Astrocyte of the spinal cord (primary cell): ENCODE measurements at places on chromosomes 11 and 22.
A peak's percentile ranks its signal among the peaks of the same experiment; 100 is the strongest.

GRCh38 chr11:13046637-13047570, 37.8 kb downstream of the RASSF10 start:
- DNase-seq, result no peak

DNA sequence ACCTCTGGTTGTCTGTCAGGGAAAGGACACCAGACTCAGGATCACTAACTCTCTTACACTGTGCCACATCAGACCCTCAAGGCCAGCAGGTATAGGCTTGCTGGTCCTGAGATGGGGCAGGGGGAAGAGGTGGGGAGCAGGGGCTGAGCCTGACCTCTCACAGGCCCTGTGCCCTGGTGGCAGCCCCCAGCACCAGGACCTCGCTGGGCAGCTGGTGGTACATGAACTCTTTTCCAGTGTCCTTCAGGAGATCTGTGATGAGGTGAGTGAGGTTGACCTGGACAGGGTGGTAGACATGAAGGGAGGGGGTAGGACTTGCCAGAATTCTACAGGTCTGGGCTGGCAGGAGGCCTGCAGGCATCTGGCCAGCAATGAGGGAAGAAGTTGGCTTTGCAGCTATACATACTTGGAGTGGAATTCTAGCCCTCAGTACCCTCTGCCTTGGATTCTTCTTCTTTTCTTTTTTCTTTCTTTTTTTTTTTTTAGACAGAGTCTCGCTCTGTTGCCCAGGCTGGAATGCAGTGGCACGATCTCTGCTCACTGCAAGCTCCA, 1.4 kb downstream of the NUDT22 start:
- no peak for DNase-seq

DNA sequence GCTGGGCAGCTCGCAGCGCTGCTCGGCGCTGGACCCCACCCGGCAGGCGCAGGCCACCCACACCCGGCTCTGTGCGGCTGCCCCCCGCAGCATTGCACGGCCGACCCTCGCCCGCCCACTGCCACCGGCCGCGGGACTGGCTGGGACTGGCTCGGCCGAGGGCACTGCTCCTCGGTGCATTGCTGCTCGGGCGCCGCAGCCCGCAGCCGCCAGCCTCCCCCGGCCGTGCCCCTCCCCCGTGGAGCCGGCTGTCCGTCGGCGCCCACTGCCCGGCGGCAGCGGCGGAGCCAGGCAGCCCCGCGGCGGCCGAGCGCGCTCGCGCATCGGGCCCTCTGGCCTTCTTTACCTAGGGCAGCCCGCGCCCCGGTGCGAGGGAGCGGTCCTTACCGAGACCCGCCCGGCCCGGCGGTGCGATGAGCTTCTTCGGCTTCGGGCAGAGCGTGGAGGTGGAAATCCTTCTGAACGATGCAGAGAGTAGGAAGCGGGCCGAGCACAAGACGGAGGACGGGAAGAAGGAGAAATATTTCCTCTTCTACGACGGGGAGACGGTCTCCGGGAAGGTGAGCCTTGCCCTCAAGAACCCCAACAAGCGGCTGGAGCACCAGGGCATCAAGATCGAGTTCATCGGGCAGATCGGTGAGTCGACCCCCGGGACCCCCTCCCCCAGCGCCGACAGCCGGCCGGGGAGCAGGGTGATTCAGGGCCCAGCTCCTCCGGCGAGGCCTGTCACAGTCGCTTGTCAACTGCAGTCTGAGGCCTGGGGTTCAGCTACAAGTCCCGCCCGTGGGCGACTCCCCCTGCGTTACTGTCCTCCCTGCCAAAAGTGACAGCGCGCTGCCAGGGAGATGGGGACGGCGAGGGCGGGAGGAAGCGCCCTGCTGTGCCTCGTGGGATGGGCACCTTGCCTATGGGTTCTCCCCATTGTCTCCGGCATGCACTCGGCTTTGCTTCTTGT, 516 bp downstream of the VPS26B start:
- peak; percentile 15 for DNase-seq

DNA sequence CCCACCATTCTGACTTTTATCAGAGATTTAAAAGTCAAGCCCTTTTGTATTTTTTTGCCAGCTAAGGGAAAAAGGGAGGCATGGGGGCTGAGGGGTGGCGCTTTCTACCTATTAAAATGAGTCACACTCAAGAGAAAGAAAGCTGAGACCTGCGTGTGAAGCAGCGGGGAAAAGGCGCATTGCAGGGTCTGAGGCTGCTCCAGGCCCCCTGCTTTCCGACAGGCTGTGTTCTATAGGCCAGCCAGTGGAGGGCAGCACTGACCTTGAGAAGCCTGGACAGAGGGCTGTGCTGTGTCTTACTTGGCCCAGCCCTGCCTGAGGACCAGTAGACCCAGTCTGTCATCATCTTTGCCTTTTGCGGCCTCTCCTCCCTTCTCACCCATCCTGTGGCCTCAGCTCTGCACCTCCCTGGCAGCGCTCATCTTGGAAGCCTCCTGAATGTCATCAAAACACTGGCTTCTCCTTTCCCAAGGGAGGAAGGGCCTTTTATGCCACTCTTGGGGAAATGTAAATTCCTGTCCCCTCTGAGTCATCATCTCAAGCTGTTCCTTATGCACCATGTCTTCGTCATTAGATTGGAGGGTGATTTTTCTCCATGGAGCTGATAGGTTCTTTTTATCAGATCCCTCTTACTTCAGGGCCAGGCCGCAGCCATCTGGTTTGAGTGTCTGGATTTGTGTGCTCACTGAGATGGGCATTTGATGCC, 12.6 kb upstream of the MAPK8IP1 start:
- DNase-seq, result peak; percentile 89

- DNase-seq, result no peak
These were observed 248.3 kb upstream of the ANO5 start for GRCh38 chr11:21944577-21944976.

DNA sequence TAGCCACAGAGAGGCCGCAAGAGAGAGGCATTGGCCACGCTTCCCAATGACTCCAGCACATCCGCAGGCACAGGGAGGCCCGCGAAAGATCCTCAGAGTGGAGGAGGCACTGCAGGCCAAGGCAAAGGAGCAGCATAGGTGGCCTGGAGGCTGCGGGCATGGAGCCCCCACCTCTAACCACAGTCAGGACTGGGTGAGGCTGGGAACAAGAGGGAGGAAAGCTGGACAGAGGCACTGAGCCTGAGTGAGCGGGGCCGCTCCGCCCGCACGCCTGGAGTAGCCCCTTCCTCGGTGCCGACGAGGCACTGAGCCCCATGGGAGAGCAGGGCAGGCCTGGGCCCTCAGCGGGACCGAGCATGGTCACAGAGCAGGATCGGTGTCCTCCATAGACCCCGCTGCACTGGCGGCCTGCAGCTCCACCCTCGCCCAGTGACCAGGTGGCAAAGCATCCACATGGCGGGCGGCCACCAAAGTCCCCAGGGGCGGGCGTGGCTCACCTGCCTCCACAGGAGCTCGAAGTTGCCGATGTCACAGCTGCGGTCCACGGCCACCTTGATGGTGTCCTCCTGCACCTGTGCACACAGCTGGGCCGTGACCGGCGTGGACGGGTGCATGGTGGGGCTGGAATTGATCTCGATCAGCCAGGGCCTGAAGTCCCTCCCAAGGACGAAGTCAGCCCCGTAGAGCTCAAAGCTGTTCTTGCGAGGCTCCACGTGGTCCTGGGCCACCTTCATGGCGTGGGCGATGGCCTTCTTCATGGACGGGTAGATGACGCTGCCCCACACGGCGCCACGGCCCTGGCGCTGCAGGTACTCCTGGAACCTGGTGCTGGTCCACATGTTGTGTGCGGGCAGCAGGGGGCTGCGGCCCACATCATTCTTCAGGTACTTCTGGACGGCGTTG, 18.9 kb upstream of the IL17REL start:
- DNase-seq, result no peak

GRCh38 chr11:63277345-63277943, 34.0 kb upstream of the SLC22A25 start:
- no peak for DNase-seq

DNA sequence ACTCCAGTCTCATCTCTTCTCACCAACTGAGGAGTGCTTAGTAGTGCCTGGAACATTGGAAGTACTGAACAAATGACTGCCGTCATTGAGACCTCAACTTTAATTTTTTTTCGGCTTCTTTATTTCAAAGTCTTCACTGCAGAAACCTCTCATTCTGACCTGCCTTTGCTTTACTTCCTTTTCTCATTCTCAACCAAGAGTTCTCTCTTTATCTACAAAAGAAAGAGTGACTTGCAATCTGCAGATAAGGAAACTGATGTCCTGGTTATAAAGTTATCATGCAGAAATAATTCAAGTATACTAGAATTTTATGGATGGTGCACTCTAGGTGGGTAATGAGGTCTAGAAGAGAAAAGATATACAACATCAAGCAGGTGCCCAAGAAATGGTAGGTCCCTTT, 1.2 kb upstream of the EED start:
- no peak for DNase-seq

- DNase-seq, result peak; percentile 38
These were observed 5.7 kb downstream of the SLC39A13 start for GRCh38 chr11:47413908-47414684.

- DNase-seq, result no peak
These were observed 81.8 kb downstream of the ETS1 start for GRCh38 chr11:128505449-128506065.

GRCh38 chr11:35118906-35119305, 20.1 kb upstream of the CD44 start:
- DNase-seq, result no peak
